ENCODE measurements at places on chromosomes 4 and X. TPM values are rescaled to one million over a fixed set of nuclear protein-coding genes. Genes with fewer than 3 reads are reported as not detected.

The NHSL2 gene
- 0.28 TPM for total RNA-seq

The XAGE1B gene
- total RNA-seq: not detected

The CSAG1 gene
- not detected for total RNA-seq

The TBC1D9 gene
- total RNA-seq: 26.5 TPM

The SLC49A3 gene
- total RNA-seq: 2.7 TPM

The MAGED2 gene
- total RNA-seq: 218 TPM

The TLR2 gene
- total RNA-seq: 0.28 TPM

The GLUD2 gene
- total RNA-seq: 1.00 TPM

The ABLIM2 gene
- total RNA-seq: 0.14 TPM

The FAM184B gene
- under 0.01 TPM for total RNA-seq

The CLOCK gene
- 15.8 TPM for total RNA-seq

The TCEAL3 gene
- total RNA-seq: 19.3 TPM

The DNAAF6 gene
- total RNA-seq: not detected

The IGSF1 gene
- total RNA-seq: not detected

The TRPC5OS gene
- total RNA-seq: not detected

The KCTD8 gene
- total RNA-seq: not detected

The GPR173 gene
- 1.6 TPM for total RNA-seq

The PTTG2 gene
- total RNA-seq: not detected

The MAGEA10 gene
- total RNA-seq: not detected

The UTP3 gene
- 15.4 TPM for total RNA-seq

The BST1 gene
- total RNA-seq: 19.9 TPM

The CXCL1 gene
- total RNA-seq: 70.6 TPM

The TRIM61 gene
- 2.1 TPM for total RNA-seq

The HPSE gene
- 0.83 TPM for total RNA-seq

The BCORL1 gene
- 1.7 TPM for total RNA-seq

The JAKMIP1 gene
- total RNA-seq: not detected

The RHOXF1 gene
- not detected for total RNA-seq

The FHIP1A gene
- 0.43 TPM for total RNA-seq
